Suppressor macrophage (primary cell): ENCODE measurements at places on chromosomes 3 and 15.
A peak's percentile ranks its signal among the peaks of the same experiment; 100 is the strongest.

GRCh38 chr3:98534168-98534567 lies 2.4 kb downstream of the GPR15 start:
- no peak for DNase-seq

- no peak for DNase-seq
Observed at GRCh38 chr15:57054204-57054750, 135.8 kb downstream of the TCF12 start.

DNA sequence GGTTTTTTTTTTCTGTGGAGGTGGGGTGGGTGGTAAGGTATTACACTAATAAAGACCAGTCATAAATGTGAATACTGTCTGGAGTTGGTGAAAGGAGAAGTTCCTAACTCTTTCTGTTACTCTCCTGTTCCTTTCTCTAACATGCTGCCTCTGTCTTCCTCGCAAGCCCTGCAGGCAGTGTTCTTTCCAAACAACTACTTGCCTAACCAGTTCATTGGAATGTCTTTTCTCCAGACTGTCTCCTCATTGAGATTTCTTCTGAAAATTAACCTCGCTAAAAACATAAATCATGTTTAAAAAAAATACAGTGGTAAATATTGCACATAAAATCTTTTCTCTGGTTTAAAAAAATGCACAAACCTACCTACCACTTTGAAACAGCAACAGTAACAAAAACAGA lies 135.2 kb downstream of the TP63 start:
- no peak for DNase-seq

GRCh38 chr15:101078669-101079323 lies 159.6 kb downstream of the LRRK1 start:
- no peak for DNase-seq

DNA sequence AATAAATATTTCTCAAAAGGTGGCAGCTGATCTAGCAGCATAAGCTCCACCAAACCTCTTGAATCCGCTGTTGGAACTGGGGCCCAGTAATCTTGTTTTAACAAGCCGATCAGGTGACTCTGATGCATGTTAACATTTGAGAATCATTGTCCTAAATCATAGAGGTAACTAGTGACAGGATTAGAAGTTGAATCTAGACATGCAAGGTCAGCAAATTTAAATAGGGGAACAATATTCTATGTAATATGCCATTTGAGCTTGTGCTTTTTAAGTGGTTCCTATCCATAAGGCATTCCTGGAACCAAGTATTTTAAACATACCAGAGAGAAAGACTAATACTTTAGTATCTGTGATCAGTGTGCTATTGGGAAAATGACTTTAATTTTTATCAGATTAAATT lies 412.8 kb downstream of the PYDC2 start:
- DNase-seq, result no peak

- no peak for DNase-seq
Observed at GRCh38 chr15:98938105-98938417, 69.5 kb downstream of the PGPEP1L start.

DNA sequence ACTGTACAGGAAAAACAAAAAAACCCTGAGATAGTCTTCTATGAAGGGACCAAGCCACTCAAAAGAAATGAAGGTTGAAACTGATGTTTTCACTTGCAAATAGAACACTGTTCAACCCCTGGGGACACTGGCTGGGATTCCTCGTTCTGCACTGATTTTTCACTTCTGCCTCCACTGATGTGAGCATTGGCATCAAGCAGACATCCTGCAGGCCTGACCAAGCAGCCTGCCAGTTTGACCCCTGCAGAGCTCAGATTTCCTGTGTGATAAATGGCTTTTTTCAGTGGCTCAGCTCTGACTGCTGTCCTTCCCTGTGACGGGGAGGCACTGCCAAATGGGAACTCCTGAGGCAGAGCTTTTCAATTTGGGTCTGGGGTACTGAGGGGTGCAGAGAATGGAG lies 50.0 kb downstream of the RASGRP1 start:
- DNase-seq, result no peak

GRCh38 chr3:179324270-179324754 lies 1.5 kb downstream of the ZNF639 start:
- DNase-seq, result peak; percentile 18

DNA sequence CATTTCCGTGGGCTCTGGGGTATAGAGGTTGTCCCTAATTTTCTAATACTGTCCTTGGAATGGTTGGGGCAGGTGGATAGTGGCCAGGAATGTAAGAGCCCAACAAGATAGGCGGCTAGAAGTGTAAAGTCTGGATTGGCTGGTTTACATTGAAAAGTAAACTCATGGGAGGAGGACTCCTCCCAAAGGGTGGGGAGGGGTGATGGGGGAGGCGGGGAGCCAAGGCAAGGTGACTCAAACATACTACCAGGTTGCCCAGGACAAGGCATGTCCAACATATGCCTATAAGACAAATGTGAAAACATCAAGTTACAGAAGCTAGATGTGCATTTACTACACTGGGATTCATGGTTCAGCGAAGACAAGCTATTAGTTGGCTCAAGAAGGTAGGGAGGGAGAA lies 14.3 kb upstream of the SAMMSON start:
- DNase-seq, result no peak

GRCh38 chr3:97885931-97886824 lies 64.4 kb downstream of the CRYBG3 start:
- DNase-seq, result no peak

- no peak for DNase-seq
Observed at GRCh38 chr3:156630773-156631093, 43.7 kb upstream of the TIPARP start.
